ENCODE measurements at places on chromosomes 2 and 18.
A peak's percentile ranks its signal among the peaks of the same experiment; 100 is the strongest.

DNA sequence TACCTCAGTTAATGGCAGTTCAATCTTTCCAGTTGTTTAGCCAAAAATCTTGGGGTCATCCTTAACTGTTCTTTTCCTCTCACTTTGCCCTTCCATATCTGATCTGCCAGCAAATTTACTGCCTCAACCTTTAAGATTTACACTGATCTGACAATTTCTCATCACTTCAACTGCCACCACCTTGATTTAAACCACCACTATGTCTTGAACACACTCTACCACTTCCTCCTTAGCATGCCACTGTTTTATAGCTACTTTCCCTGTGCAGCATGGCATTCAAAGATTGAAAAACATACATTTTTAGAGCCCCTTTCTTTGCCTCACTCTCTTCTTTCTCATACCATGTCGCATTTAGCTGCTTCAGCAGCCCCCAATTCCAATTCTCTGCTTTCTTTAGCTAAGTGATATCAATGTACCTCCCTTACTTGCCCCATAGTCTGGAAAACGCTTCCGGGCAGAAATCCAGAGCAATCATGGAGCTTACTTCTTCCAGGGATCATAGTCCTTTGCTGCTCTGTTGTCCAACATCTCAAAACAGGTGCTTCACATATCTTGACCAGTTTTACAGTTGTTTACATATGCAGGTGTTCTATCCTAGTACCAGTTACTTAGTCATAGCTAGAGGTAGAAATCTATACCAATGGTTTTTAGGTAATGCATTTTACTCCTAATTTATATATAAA, 10.9 kb downstream of the PGAP1 start:
- DNase-seq = no peak

- no peak for DNase-seq
These were observed 79.5 kb upstream of the XPO1 start for GRCh38 chr2:61617610-61618009.

GRCh38 chr2:109646961-109647360, 32.8 kb downstream of the SOWAHC start:
- DNase-seq = no peak

DNA sequence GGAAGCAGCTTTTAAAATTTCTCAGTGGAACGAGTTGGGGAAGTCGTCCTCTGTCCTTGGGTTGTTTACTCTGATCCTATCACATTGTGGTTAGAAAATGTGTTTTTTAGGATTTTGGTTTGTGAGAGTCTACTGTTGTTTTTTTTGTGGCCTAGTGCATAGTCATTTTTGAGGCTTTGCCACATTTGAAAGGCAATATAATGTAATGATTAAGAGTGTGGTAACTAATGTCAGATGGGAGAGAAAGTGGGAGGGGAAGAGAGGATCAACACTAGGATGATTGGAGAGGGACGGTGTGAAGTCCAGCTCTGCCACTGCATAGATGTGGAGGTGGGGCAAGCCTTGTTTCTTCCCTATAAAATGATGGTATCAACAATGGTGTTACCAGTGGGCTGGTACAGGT, 8.5 kb downstream of the SP140L start:
- DNase-seq = no peak

GRCh38 chr18:75211002-75211621, 515 bp downstream of the TSHZ1 start:
- peak; percentile 19 for DNase-seq

DNA sequence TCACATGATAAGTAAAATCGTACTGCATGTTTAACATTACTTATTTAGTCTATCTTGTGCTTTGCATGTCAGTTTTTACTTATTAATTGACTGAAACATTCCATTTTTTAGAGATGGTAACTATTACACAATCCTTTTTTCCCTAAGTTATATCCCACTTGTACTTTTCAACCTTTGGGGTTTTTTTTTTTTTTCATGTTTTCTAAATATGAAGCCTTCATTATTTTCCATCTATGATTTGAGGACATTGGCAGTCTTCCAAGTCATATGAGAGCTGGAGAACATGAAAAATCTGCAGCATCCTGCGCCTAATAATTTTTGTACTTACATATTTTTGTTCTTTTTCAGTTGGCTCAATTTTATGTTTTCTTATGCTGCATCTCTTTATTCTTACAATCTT, 113.9 kb downstream of the MYO1B start:
- no peak for DNase-seq

DNA sequence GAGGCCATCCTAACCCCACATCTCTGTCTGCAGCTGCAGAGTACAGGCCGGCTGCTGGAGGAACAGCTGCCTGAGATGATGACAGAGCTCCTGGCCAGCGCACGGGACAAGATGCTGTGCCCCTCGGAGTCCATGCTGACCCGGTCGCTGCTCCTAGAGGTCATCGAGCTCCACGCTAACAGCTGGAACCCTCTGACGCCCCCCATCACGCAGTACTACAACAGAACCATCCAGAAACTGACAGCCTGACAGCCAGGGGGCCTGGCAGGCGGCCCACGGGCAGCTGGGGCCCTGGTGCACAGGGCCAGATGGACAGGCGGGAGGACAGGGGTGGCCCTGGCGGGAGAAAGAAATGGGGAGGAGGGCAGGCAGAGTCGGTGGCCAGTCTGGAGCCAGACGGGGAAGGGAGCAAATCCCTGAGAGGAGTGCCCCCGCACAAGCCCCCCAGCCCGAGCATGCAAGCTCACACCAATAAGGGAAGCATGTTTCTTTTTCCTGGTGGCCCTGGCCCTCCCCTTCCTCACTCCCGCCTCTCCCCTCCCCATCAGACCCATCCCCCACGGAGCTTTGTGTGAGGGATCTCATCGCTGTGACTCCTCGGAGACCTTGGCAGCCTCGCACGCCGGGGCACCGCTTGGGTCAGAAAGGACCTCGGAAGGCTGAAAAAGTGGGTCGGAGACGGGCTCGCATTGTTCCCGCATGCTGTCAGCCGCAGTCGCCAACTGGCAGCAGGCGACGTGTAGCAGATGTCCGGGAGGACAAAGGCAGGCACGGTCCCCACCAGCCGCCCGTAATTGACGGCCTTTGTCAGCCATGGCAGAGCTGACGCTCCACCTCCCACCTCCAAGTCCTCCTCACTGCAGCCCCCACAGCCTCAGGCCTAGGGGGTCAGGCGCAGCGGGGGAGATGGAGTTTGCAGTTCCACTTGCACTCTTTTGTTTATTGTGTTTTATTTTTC, 91.2 kb downstream of the SMAD7 start:
- no peak for DNase-seq

DNA sequence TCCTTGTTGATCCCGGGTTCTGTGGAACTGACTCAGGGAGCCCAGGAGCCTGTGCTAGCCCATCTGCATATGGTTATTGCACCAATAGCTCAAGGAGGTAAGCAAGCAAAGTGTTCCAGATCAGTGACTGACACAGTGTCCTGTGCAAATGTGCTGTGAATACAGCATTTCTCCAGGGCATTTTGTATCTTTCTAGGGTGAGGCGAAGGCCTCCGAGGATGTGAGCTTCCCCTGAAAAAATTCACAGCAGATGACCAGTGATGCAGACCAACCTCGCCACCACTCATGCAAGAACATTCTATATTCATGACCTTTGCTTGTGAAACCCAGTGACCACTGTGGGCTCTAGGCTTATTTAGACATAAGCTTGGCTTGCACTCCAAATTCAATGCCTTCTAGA, 15.2 kb upstream of the NT5DC4 start:
- DNase-seq = no peak

DNA sequence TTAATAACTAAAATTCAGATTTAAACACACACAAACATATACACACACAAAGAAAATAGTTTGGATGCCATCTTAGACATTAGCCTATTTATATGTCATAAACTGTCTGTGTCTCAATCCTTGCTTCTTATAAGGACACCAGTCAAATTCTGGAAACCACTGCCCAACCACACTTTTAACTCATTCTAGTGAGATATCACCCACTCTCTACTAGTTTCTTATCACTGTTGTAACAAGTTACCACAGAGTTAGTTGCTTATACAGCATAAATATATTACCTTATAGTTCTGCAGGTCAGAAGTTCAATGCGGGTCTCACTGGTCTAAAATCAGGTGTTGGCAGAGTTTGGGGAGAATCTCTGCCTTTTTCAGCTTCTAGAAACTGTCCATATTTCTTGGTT, 239.1 kb downstream of the MTX2 start:
- DNase-seq = no peak

DNA sequence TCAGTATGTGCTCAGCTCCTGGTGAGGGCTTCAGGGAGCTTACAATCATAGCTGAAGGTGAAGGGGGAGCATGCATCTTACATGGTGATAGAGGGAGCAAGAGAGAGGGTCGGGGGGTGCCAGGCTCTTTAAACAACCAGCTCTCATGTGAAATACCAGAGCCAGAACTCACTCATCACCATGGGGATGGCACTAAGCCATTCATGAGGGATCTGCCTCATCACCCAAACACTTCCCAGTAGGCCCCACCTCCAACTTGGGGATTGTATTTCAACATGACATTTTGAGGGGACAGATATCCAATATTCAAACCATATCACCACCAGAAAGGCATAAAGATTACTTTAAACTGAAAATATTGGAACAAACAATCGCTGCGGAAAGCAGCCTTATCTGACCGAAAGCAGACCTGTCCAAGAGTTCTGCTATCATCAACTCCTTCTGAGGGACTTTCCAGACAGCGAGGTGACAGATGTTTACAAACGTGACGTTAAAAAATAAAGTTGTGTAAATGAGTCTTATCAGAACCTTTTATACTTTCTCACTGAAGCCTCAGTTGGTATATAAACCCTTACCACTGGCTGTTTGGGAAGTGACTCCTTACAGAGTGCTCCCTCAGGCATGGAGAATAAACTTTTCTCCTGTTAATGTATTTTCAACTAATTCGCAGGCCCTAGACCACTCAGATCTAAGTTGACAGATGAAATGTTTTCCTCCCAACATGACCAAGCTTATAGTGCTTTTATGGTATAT, 35.5 kb upstream of the PTH2R start:
- no peak for DNase-seq

GRCh38 chr2:68946117-68946516, 6.6 kb downstream of the GKN2 start:
- DNase-seq = no peak

DNA sequence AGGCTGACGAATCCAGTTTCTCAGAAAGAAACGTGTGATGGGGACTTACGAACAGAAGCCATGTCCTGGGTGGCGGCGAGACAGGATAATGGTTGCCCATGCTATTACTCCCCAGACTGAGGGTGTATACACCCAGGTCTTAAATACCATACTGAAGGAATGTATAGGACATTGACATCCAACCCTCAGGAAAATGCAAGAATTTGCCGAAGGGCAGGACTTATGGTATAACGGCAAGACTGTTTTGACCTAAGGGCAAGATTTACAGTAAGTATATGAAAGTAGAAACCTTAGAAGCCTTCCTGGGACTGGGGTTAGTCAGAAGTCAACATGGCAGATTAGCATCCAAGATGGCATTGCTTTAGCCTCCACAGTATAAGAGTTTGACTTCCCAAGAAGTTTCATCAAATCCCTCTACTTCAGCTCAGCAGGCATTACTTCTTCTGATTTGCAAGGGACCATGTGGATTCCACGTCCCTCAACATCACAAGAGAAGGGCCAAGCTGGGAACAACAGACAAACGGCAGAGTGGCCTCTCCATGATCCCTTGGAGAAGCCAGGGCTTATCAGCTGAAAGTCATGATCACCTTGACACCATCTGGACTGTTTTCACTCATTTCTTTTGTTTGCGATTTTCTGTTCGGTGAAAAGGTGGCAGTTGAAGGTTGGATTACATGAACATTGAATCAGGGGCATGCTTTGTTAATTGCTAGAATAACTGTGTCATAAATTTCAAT, 21.1 kb downstream of the ST3GAL5 start:
- DNase-seq = no peak
